Upper lobe of left lung (tissue), 6 donors: ENCODE measurements at places on chromosomes 16 and 17.

GRCh38 chr16:63527404-63527803 is 1491.2 kb upstream of the CDH8 start:
- DNase-seq = no peak

DNA sequence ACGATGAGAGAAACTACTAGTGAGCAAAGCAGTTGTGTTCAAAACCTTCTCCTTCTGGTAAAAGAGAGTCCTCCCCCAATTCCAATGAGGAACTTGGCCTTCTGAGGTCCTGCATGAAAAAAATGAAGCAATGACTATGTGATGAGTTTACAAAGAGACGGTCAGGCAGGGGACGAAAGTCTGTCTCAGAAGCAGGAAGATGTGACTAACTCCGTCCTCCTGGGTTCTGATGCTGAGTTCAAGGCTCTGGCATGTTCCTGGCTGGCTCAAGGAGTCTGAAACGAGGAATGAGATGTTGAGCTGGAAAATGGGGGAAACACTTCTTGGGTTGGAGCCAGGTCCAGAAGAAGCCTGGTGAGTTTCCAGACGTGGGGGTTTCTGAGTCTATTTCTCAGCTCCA is 129.6 kb downstream of the CPPED1 start:
- DNase-seq = no peak

DNA sequence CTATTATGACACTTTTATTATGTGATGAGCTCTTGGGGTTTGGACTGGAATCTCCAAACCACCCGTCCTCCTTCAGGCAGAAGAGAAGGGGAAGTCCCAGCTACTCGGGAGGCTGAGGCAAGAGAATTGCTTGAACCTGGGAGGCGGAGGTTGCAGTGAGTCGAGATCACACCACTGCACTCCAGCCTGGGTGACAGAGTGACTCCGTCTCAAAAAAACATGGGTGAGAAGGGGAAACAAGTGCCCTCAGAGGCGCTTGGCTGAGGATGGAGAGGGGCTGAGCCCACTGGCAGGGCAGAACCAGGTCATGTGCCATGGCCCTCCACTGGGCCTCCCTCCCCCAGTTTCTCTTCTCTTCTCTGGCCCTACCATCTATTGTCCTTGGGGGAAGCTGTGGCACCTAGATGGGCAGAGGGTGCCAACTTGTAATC is 120.9 kb upstream of the SMURF2 start:
- no peak for DNase-seq

- DNase-seq = no peak
These were observed 4.1 kb upstream of the PITPNA start for GRCh38 chr17:1566505-1567199.

GRCh38 chr16:69397821-69398521 is 12.2 kb upstream of the TERF2 start:
- DNase-seq = no peak

- DNase-seq = no peak
These were observed 271.2 kb downstream of the CBLN1 start for GRCh38 chr16:49010396-49010795.

DNA sequence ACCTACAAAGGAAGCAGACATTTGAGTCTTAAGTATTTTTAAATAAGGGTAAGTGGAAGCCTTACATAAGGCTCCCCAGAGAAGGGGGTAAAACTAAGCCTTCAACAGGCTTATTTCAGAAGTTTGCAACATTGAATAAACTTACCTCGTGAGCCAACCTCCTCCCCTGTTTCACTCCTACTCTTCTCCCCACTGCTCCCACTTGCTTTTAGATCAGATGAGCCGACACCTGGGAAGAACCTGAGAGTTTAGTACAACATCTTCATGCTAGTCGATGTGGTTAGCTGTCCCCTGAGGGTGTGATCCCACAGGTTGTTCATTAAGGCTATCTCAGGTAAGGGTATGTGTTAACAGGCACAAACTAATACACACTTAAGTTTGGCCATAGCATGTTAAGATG is 13.8 kb downstream of the ZP2 start:
- no peak for DNase-seq

DNA sequence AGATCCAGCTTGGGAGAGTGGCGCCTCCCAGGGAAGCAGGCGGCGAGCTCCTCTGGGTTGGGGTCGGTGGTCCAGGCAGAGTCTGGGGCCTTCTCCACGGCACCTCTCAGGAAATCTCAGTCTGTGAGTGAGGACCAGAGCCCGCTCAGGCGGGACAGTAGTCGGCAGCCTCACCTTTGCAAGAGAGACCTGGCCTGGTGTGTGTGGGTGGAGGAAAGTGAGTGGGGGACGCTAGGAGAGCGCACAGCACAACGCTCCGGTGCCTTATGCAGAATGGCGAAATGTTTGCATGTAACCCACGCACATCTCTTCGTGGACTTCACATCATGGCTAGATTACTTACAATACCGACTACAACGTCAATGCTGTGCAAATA is 2.2 kb downstream of the AHSP start:
- DNase-seq = no peak

- no peak for DNase-seq
These were observed 336.4 kb downstream of the SEC14L1 start for GRCh38 chr17:77476931-77477805.

GRCh38 chr17:82118168-82118814 is 20.3 kb upstream of the FASN start:
- DNase-seq = no peak

DNA sequence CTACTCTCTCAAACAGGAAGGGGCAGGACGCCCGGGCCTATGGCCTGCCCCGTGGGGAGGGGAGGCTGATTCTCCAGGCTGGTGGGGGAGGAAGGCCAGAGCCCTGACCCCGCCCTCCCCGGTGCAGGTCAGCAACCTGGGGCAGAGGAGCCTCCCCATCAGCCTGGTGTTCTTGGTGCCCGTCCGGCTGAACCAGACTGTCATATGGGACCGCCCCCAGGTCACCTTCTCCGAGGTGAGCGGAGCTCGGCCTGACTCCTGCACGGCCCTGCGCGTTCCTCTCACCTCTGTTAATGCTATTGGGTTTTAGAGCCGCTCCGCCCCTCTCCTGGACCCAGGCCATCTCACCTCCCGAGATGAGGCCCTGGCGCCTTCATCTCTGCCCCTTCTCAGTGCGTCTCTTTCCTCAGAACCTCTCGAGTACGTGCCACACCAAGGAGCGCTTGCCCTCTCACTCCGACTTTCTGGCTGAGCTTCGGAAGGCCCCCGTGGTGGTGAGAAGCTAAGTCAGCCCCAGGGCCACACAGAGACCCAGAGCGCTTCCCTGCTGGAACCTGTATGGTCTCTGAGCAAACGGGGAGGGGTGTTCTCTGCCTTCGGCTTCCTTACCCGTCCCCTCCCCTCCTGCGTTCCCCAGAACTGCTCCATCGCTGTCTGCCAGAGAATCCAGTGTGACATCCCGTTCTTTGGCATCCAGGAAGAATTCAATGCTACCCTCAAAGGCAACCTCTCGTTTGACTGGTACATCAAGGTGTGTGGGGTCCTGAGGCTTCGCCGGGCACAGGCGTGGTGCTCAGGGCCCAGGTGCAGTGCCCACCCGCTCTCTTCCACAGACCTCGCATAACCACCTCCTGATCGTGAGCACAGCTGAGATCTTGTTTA is 25.1 kb upstream of the ITGAX start:
- DNase-seq = no peak

- DNase-seq = peak; percentile 66
These were observed 21.6 kb upstream of the ADCY7 start for GRCh38 chr16:50244504-50245416.

- DNase-seq = no peak
These were observed 1.6 kb downstream of the TPPP3 start for GRCh38 chr16:67391424-67392300.

DNA sequence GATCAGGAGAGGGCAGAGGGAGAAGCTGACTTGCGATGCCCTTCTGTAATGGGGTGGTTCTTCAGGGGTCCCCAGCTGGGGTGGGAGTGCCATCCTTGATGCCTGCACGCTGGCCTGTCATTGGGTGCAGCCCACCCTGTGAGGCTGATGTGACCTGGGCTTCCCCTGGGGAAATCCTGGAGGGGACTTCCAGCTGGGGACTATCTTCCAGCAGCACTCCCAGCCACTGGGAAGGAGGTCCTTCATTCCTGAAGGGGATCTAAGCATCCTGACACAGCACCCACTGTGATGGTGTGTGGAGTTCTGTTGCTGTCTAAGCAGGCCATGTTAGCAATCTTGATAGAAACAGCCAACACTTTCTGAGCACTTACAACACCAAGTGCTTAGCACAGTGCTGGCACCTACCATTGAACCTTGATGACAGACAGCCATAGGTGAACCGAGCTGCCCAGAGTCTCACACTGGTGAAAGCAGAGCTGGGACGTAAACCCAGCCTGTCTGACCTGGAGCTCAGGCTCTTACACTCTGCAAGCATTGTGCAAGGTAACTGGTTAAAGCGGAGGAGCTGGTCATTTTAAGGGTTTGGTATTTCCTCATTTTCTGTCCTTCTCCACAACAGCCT is 211.3 kb downstream of the CCDC182 start:
- no peak for DNase-seq

GRCh38 chr16:8493972-8494371 is 96.3 kb downstream of the TMEM114 start:
- no peak for DNase-seq

- no peak for DNase-seq
These were observed 414.0 kb upstream of the RBFOX1 start for GRCh38 chr16:6918646-6919045.

GRCh38 chr16:88414521-88415380 is 32.0 kb downstream of the ZNF469 start:
- peak; percentile 75 for DNase-seq

DNA sequence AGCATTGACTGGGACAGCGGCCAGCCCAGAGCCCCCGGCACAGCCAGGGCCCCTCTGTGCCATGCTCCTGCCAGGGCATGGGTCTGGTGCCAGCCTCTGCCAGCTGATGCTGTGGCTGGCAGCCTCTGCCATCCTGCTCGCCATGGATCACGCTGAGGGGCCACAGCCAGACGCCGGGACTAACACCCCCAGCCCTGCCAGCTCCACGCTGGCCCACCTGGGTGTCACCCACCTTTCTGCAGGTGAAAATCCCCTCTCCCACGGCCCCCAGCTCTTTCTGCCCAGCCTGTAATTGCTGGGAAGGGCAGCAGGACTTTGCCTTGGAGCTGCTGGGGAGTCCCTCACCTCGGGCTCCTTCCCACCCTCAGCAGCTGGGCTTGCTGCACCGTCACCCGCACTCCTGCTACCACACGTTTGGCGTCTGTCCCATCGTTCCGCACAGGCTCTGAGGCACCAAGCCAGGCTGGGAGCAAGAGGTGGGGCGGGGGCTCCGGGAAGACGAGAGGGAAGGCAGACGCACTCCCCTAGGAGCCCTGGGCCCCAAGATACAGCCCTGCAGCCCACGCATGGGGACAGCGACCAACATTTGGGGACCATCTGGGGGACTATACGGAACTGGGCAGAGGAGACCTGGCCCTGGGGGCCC is 42.0 kb upstream of the ACSF3 start:
- DNase-seq = peak; percentile 70

- no peak for DNase-seq
These were observed 12.3 kb upstream of the KRT38 start for GRCh38 chr17:41453066-41453465.

GRCh38 chr16:11015076-11015475 is 70.7 kb downstream of the CLEC16A start:
- DNase-seq = no peak

DNA sequence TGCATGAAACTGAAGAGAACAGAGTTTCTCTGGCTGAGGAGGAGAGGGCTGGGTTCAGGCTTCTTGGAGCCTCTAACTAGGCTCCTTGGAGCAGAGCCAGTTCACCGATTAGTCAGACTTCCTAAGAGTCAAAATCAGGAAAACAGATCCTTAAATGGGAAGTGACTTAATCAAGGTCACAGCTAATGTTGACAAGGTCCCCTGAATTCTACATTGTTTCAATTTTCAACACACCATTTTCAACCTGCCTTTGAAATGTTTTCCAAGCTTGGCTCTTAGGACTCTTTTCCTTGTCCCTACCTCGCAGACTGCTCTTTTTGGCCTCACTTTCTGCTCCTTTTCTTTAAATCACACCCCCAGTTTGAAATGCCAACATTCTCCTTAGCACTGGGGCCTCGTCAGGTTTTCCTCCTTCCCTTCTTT is 16.3 kb downstream of the MYL4 start:
- DNase-seq = peak; percentile 85

- DNase-seq = no peak
These were observed 129.4 kb downstream of the TANGO6 start for GRCh38 chr16:68972720-68973119.

- no peak for DNase-seq
These were observed 478.7 kb downstream of the CDH13 start for GRCh38 chr16:83105279-83106077.

DNA sequence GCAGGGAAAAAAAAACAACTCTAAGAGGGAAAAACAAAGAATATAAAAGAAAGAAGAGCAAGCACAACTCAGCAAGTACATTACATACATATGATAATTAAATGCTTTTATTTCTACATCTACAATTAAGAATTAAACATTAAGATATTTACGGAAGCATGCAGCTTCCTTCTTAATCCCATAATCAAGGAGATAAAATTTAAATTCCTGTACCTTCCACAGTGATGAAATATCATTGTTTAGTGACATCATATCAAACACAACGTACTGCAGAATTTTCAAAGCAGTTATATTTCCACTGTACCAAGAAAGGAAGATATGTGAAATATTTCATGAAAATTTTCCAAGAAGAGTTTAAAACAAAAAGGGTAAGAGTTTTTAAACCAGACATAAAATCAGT is 26.0 kb downstream of the KANSL1 start:
- DNase-seq = no peak

- DNase-seq = no peak
These were observed 30.1 kb downstream of the DNAH9 start for GRCh38 chr17:11628374-11628773.

DNA sequence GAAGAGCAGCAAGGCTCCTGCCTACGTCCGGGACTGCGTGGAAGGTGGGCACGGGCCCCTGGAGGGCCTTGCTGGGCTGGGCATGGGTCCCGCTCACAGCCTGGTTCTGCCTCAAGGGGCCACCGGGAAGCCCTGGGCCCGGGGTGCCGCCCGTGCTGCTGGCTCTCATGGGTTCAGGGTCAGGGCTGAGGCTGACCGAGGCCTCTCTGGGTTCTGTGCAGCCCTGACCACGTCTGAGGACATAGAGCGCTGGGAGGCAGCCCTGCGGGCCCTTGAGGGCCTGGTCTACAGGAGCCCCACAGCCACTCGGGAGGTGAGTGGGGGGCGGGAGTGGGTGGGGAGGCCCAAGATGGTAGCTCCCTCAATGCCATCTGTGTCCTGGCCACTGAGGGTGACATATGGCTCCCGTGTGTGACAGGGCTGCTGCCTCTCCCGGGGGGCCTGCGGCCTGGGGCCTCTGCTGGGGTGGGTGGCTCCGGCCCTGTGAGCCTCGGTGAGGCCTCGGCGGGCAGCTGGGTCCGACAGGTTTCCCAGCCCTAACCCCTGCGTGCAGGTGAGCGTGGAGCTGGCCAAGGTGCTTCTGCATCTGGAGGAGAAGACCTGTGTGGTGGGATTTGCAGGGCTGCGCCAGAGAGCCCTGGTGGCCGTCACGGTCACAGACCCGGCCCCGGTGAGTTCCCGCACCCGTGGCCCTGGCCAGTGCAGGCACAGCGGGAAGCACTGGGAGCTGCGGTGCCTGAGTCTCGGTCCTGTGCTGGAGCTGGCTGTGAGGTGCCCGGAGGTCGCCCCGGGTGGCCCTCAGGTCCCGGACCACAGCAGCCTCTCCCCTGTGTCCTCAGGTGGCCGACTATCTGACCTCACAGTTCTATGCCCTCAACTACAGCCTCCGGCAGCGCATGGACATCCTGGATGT is 9.2 kb downstream of the TELO2 start:
- no peak for DNase-seq

GRCh38 chr16:23950291-23950894 is 114.6 kb downstream of the PRKCB start:
- no peak for DNase-seq
